ENCODE measurements at places on chromosomes 12 and 14.

GRCh38 chr12:212415-212714 lies 1.6 kb downstream of the SLC6A12 start:
- DNase-seq: no peak

DNA sequence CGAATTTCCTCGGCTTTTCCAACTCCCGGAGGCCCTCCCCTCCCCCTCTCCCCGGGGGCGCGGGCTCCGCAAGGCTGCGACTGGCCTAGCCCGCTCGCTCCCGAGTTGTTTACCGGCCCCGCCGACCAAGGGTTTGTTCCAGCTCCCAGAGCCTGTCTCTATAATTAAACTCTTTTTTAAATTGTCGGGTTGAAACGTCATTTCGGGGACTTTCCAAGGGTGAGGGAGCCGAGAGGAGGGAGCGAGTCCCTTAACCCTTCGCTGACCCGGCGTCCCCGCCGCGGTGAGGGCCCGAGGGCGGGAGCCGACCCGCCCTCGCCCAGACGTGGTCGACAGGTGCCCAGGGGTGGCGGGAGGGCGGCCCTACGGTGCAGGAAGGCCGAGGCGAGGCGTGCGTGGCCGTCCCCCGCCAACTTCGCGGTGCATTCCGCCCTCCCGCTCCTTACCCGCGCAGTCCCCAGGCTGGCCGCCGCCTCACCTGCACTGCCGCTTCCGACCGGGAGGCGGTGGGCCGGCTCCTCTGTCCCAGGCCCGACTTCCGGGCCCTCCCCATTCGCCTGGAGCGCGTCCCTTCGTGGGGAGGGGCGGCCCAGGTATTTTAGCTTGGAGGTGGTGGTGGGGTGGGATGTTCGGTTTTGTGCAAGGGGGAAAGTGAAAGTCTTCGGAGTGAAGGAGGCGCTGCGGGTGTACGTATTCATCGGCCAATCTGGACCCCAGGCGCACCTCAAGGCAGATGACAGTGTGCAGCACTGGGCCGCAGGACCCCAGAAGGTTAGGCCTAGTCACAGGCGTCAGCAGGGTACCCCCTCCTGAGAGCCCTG lies 2.9 kb upstream of the ZFP36L1 start:
- peak; percentile 81 for DNase-seq

DNA sequence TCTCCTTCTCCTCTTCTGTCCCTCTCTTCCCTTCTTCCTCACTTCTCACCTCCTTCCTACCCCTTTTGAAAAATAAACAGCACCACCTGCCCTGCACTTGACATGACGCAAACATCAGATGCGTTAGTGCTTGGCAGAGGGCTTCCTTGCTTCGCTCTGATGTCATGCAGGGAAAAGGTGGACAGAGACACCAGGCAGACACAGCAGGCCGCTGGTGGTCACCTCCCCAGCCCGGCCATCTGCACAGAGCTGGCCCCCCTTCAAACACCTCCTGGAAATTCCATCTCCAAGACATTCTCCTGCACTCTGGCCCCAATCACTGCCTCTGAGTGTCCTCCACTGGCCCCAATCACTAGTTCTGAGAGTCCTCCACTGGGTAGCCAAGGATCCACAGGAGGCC lies 353.6 kb downstream of the MED13L start:
- no peak for DNase-seq

DNA sequence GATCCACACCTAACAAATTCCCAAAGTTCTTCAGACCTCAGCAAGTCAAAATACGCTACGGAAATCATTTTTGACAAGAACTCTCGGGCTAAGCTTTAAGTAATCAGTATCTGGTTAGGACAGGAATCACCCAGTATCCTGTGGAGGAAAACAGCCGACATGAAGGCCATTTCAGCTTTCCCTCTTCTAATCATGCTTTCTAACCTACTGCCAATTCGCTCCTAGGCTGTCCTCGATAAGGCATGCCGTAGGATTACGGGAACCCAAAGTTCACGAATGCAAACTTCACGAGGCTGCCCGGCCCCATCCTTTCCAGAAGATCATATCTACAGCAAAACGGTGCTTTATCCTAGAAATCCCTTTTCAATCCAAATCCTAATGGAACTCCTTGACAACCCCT lies 81.8 kb upstream of the PTPRB start:
- DNase-seq: no peak

- DNase-seq: no peak
Measured at GRCh38 chr12:117863002-117863709, 105.6 kb downstream of the KSR2 start.

DNA sequence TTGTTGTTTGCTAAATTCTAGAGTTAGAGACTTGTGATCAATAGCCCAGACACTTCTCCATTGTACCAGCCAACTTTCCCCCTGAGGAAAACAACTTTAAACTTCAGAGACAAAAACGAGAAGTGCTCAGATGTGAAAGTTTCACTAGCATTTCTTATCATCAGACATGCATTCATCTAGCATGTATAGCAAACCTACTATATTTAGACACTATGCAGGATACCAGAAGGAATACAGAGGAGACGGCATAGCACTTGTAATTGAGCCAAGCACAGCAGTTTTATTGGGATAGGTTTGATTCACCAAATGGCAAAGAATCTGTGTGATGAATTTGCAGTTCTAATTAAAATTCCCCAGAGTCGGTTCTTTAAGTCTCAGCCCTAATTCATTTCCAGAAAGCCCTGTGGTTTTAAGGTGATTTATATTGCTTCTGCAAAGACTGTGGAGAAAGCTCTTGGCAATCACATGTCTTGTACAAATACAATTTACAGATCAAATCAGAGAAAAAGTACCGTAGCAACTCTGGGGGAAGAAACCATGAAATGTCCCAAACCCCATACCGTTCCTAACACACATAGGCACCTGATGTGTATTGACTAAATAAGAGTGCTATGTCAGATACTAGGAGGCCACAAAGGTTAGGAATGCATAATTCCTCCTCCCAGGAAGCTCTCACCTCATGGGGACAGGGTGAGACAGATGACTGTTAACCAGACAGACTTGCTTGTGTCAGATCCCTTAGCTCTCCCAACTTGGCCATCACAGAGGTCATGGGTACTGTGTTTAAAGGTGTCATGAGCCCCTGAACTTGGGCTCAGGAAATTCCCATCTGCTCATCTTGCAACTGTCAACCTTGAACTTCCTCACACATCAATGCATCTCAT lies 69.6 kb upstream of the KRAS start:
- no peak for DNase-seq

DNA sequence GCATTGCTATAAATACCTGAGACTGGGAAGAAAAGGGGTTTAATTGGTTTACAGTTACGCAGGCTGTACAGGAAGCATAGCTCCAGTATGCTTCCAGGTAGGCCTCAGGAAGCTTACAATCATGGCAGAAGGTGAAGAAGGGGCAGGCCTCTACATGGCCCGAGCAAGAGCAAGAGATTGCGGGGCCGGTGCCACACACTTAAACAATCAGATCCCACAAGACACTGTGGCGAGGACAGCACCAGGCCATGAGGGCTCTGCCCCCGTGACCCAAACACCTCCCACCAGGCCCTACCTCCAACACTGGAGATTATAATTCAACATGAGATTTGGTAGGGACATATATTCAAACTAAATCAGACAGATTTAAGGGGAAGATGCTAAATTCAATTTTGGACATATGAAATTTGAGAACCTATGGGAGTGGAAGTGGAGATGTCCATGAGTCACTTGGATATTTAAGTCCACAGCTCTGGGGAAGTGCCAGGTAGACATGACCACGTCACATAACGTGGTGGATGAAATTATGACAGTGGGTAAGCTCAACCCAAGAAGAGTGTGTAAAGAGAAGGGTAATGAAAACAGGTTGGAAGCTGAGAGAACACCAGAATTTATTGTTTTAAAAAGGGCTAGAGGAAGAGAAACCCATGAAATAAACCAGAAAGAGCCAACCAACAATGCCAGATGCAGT lies 1.5 kb upstream of the LTA4H start:
- DNase-seq: no peak

DNA sequence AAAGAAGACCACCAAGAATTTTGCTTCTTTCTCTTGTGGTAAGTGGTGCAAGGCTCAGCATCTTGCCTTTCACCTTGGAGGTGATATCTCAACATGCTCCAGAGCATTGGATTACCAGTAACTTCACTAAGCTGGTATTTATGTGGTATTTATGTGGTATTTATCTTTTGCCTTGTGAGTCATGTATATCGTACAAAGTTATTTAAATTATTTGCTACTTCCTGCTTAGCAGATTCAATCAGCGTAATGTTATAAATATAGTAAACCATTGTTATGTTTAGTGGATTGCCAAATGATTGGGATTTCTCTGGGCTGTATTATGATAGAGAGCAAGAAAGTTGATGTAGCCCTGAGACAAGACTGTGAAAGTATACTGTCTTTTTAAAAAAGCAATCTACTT lies 366.4 kb downstream of the IPO8 start:
- DNase-seq: no peak

DNA sequence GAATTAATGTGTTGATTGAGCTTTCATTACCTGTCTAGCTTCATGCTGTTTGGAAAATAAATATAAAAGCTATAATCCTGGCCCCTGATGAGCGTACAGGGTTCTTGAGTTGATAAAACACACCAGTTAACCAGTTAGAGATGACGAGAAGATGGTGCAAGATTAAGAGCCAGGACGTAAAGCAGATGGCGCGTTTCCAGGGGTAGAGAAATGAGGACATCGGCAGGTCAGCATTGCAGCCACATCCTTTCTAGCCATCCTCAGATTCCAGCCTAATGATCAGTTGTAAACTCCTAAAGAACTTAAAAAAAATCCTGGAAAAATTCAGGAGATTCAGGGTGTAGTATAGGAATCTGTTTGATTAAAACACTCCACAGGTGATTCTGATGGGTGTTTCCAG lies 203.7 kb downstream of the CACNA1C start:
- no peak for DNase-seq

DNA sequence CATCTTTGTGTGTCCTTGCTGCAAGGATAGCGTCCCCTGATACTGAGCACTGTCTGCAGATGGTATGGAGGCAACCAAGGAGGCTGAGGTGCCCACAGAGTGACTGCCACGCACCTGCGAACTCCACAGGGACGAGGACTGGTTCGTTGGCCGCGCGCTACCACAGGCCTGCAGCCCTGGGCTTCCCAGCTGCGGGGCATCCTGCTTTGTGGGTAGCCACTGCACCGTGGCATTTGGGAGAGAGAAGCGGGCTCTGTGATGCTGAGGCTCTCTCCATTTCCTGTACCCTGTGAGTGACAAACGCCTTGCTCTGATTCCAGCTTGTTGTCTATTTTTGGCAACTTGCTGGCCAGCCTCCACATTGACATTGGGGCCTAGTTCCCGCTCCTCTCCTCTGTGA lies 76.3 kb downstream of the SLC15A4 start:
- no peak for DNase-seq

GRCh38 chr14:92677955-92678354 lies 70.5 kb downstream of the LGMN start:
- DNase-seq: no peak

DNA sequence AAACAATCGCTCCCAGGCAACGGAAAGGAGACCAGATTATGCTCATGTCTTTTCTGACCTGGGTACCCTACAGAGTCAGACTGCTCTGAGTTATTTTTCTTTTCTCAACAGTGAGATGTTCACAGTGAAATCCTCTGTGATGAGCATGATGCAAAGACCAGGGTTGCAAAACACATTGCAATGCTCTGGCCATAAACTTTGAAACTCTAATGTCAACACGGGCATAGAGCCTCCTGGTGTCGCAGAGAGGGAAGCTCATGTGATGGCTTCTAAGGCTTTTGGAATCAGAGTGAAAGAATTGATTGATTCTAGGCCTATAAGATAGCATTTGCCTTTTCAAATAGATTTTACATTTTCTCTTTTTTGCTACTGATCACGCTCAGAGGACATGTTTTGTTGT lies 193.4 kb downstream of the RASSF9 start:
- DNase-seq: no peak

DNA sequence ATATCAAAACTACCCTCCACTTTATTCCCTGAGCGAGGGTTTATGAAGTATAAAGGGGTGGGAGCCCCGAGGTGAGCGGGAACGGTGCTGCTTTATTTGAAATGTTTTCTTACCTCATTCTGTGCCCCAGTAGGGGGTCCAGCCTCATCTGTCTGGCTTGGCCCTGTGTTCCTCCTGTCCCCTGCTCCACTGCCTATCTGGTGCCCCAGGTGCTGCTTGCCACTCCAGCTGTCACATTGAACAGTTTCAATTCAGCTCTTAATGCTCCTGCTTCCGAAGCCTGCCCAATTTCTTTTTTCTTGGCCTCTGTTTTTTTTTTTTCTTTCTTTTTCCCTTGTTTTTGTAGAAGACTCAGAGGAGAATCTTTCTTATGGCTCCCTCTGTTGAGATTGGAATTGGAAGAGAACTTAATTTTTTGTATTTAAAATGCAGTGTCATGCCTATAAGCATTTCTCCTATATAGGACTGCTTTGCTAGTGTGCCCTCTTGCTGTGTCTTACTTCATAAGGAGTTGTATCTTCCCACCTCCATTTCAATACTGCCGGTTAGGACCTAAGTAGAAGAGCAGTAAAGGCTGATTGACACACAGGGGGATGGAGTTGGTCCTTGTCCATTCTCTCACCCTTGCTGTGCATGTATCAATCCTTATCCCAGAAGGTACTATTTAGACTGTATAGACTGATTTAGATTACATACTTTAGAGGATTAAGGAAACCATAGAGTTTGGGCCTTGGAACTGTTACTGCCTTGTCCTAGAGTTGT lies 2.3 kb downstream of the ATXN7L3B start:
- no peak for DNase-seq

GRCh38 chr12:125198652-125199051 lies 133.4 kb downstream of the AACS start:
- no peak for DNase-seq

GRCh38 chr12:39743655-39744054 lies 124.1 kb upstream of the ABCD2 start:
- no peak for DNase-seq

GRCh38 chr12:90953956-90954421 lies 987 bp downstream of the CCER1 start:
- DNase-seq: no peak

All from left kidney (tissue), 8 donors.